ENCODE measurements at places on chromosomes 6 and 20.
A peak's percentile ranks its signal among the peaks of the same experiment; 100 is the strongest.

- no peak for DNase-seq
Measured at GRCh38 chr6:73299151-73299971, 36.4 kb upstream of the KHDC1 start.

DNA sequence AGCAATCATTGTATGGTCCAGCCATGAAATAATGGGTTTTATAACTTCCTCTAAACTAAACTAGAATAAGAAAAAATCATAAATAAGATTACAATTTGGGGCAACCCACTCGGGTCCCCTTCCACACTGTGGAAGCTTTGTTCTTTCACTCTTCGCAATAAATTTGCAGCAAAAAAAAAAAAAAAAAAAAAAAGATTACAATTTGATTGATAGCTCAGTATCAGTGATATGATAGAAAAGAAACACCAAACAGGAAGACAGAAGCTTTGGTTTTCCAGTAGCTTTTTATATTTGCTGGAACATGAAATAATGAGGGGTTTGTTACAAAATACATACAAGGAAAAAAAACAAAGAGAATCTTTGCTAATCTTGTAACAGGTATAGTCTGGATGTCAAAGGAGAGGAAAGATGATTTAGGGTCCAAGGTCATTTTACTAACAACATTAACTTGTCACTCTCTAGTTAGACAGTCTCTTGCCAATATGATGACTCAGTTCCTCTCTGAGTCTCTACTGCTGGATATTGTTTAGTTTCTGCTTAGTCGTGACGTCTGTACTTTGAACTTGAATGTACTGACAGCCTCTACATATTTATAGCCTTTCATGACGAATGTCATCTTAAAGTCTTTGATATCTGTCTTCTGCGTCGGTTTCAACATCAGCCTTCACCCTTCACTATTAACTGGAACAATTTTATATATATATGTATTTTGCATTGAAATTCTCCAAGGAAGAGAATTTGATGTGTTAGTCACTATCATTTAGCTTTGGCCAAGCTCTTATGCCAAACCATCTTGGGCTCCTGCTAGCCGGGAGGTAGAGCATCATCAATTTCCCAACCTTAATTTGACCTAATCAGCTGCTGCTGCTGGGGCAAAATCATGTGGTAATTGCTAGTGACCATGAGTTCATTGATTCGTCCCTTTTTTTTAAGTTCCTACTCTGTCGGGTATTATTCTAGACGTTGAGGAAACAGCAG lies 213.1 kb upstream of the STXBP5 start:
- no peak for DNase-seq

DNA sequence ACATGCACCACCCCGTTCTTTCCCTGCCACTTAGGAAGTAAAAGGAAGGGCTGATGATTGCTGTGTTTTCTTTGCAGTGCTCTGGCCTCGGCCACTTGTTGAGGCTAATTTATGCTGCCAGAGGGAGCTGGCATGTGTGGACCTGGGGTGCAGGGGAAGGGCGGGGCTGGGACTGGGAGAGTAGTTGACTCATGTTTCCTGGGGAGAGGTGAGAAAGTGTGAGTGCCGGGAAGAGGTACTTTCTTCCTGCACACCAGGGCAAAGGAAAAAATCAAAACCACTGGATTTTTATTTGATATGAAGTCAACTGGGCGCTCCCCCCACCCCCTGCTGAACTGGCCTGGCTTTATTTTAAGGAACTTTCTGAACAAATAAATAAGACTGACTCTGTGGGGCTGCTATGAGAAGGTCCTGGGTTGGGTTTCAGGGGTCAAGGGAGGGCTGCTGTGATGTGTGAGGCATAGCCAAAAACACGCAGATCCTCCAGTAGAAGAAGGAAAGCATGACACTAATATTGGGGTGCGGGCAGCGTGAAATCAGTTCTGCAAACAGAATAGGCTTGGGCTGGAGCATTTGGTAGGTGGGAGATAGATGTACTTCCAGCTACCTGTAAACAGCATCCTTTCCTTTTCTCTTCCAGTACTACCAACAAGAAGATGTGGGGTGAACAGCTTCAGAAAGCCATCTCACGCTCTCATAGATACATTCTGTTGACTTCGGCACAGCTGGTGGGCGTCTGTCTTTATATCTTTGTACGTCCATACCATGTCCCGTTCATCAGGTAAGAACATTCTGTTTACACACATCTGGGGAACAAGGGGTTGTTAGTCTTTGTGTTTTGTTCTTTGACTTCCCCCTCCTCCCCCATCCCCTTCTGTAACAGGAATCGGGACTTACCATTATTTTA lies 87.5 kb downstream of the SYNJ2 start:
- DNase-seq, result no peak

DNA sequence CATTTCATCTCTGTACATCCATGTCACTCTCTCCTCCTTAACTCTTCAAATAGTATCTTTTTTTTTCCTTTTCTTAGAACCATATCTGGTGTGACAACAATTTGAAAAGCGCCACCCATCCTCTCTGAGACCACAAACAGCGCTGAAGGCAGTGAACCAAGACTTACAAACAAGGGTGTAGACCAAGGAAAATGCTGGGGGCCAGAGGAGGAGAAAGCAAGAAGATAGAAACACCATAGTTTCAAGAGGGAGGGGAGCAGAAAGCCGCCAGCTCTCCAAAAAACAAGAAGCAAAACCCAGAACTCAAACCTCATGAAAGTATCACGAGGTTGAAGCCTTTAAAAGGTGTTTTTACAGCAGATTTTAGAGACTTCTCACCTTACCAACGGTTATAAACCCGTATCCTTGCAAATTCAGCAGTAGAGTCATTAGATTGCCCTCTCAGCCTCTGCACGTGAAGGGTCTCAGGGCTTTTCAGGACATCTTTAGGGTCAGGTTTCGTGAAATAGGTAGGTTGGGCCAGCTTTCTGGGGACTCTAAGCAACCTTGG lies 13.3 kb upstream of the RIPOR2 start:
- DNase-seq, result peak; percentile 87

- DNase-seq, result no peak
Measured at GRCh38 chr6:159805440-159806020, 5.5 kb downstream of the PNLDC1 start.

DNA sequence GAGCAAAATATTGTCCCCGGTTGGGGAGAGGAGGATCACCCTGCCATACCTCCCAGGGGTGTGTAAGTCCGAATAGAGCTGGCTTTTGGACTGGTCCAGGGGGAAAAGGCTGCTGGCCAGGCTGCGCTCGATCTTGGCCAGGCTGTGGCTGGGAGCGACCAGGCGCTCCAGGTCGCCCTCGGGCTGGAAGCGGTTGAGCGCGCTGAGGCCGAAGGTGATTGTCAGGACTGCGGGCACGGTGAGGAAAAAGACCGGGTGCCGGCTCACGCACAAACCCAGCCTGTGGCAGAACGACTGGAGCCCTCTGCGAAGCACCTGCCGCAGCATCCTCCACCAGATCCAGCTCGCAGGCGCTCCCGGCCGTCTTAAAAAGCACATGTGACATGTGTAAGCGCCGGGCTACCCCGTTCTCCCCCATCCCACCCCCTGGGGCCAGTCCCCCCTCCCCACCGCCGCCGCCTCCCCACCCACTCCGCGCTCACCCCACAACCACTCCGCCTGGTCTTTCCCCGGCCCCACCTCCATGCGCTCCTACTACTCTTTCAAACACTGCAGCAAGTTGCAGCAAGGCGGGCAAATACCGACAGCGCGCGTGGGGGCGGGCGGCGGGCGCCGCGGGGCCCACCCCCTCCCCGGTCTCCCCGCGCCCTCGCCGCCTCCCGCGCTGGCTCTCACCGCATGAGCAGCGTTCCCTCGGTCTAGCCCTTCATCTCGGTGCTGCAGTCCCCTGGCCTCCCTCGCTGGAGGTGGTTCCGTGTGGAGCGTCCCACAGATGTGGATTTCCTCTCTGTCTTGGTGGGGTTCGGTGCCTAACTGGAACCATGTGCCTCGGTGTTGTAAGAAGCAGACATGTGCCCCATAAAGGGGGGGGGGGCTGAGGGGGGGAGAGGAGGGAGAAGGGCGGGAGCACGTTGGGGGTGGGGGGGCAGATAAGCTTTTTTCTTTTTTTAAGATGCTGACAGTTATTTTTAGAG lies 42.4 kb downstream of the PTCHD4 start:
- DNase-seq, result no peak

DNA sequence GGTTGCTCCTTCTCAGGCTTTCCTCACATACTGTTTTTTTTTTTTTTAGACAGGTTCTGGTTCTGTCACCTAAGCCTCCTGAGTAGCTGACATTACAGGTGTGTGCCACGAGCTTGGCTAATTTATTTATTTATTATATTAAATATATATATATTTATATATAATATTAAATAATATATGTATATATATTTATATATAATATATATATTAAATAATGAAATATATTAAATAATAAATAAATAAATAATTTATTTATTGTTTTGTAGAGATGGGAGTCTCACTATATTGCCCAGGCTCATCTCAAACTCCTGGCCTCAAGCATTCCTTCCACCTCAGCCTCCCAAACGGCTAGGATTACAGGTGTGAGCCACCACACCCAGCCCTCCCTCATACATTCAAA lies 28.3 kb upstream of the SLC9A8 start:
- no peak for DNase-seq

- no peak for DNase-seq
Measured at GRCh38 chr20:13274275-13274861, 53.3 kb downstream of the ISM1 start.

- DNase-seq, result no peak
Measured at GRCh38 chr20:54165014-54165413, 8.8 kb downstream of the CYP24A1 start.

DNA sequence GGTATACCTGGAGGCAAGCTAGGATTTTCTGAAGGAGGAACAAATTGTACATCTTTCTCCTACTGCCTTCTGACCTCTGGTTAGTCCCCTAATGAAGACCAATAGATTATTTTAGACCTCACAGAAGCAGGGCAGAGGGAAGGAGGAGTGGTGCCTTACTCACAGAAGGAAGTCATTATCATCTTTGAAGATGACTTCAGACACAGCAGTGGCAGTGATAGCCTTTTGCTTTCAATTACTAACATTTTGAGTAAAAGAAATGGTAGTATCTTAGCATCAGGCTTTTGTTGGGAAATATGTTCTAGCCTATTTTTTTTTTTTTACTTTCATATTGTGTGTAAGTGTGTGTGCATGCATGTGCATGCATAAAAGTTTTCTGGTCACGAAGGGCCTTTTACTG lies 164.2 kb upstream of the PLN start:
- DNase-seq, result no peak

DNA sequence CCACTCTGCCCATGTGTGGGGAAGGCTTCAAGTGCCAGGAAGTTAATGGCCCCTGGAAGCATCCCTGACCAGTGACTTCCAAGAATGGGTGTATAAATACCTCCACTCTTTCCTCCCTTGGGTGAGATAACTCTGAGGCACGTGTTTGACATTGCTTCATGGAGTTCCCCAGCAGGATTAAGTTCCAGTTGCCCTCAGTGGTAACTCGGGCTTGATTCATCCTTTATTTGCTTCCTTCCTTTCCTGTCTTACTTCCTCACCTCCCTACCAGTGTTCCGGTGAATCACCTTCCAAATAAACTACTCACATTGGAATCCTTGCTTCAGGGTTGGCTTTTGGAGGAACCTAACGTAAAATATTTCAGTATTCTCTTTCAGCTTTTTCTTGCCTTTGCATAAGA lies 84.6 kb upstream of the JAG1 start:
- no peak for DNase-seq

DNA sequence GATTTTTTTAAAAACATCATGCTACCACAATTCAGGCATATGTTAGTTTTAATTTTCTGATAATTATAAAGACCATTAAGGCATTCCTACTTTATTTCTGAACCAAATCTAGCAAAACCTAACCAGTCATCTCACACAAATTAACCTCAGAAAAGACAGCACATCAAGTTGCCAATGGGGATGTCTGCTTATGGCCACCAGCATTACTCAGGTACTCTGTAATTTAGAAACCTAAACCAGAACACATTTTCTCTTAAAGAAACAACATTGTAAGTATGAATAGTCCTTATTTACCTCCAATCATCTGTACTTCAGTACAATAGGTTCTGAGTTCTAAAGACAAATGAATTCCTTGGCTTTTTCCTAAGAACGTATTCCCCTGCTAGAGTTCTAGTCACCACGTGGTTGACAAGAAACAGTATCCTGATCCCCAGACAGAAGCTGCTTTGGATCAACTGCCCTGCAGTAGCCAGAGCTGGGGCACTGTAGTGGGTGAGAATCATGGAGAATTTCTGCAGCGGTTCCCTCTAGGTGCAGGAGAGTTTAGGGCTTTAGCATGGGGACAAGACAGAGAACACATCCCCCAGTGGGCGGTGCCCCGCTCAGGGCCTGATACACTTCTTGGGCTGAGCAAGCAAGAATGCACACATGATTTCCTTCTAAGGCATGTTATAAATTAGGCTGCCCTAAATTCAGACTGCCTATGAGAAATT lies 15.4 kb downstream of the GCLC start:
- DNase-seq, result no peak

GRCh38 chr20:12023194-12023795 lies 105.6 kb downstream of the BTBD3 start:
- no peak for DNase-seq

GRCh38 chr20:48783533-48784272 lies 44.1 kb downstream of the PREX1 start:
- DNase-seq, result peak; percentile 62

DNA sequence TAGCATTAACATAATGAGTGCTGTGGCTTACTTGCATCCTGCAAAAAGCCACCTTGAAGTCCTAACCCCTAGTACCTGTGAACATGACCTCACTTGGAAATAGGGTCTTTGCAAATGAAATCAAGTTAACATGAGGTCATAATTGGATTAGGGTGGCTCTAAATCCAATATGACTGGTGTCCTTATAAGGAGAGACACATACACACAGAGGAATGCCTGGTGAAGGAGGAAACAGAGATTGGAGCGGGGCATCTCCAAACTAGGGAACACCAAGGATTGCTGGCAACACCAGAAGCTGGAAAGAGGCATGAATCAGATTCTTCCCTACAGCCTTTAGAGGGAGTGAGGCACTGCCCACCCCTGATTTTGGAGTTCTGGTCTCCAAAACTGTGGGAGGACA lies 17.6 kb upstream of the RPS6KA2 start:
- DNase-seq, result no peak

DNA sequence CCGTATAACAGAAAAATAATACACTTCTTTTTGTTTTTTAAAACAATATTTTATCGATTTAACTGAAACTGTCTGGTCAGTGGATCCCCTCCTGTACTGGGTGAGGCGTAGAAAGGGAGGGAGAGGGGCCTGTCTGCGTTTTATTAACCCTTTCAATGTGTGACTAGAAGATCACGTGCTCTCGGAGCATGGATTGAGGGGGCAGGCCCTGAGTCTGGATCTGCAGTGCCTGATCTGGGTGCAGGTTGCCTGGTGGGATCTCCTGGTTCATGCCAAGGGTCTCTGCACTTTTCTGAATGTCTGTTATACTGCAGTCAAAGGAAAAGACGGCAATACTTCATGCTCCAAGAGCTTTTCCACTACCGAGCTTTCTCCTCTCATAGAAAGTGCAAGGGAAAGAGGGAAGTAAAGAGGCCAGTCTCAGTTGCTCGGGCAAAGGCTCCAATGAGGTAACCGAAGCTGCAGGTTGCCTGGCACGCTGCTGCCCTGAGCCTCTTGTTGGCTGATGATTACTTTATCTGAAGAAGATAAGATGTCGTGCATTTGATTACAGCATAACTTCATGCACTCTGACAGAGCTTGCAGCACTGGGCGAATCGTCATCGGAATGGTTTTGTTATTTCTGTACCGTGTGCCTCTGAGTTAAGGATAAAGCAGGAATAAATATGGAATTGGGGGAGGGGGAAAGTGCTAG lies 167.5 kb upstream of the PMEPA1 start:
- no peak for DNase-seq

GRCh38 chr6:168071620-168072019 lies 7.4 kb downstream of the FRMD1 start:
- no peak for DNase-seq

Measured in activated CD8-positive, alpha-beta T cell treated with anti-CD3 and anti-CD28 coated beads, Interleukin-2, amount 10 ng/mL, durations not matched to agents 7 days and 5 days (primary cell).